Anterior cingulate cortex (tissue), 58 donors: ENCODE measurements at places on chromosomes 4 and X.
A peak's percentile ranks its signal among the peaks of the same experiment; 100 is the strongest.

GRCh38 chr4:166460769-166461550 lies 587.9 kb downstream of the TLL1 start:
- DNase-seq = no peak

DNA sequence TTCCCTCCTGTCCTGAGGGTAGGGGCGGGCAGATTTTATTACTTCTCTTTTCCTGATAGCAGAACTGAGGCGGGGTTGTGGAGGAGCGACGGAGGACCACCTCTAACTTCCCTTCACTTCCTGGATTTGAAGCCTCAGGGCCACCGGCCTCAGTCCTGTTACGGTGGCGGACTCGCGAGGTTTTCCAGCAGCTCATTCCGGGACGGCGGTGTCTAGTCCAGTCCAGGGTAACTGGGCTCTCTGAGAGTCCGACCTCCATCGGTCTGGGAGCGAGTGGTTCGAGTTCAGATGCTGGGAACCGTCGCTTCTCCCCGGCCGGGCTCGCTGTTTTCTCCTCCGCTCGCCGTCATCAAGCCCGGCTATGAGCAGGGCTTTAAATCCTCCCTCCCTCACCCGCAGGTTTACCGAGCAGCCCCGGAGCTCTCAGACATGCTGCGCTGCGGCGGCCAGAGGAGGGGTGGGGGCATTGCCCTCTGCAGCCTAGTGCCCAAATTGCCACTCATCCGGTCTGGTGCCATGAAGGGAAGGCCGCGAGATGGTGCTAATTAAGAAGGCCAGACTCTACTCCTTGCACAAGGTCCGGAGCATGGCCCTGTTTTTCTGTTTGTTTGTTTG lies 23.3 kb downstream of the HAND2 start:
- no peak for DNase-seq

DNA sequence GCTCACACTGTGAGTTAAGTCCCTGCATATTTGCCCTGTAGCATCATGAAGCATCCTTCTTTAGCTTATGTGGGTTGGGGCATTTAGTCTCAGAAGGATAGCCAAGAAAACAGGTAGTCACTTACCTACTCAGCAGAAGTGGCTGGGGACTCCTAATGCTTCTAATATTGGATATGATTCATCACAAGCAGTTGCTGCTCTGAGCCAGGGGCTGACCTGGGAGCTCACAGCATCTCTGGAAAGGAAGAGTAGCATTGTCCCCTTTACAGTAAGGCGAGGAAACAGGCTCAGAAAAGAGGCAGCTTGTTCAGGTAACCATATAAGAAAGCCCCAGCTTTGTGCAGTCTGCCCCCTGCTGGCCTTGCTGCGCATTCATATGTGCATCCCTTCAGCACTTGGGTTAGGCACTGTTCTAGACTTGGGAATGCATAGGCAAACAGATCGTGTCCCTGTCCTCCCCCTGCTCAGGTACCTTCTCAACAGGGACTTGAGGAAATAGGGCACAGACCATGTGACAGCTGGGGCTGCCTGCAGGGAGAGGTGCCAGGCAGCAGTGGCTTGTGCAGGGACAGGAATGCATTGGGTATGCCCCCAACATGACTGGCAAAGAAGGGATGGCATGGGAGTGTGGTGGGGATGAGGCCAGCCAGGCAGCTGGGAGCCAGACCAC lies 35.7 kb upstream of the TBC1D14 start:
- peak; percentile 46 for DNase-seq

DNA sequence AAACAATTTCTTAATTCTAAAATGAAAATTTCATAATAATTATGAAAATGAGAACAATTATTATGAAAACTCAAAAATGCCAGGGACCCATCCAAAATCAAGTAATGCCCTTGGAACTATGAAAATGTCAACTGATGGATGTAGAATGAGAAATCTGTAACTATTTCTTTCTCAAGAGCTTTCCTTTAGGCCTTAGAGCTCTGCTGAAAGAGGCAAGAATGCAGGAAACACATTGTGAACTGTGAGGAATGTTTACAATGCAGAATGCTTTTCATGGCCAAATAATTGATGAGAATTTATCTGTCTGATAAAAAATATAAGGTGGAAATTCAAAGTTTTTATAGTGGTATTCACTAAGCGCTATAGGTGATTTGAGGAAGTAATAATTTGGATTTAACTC lies 207.1 kb upstream of the PCDH18 start:
- DNase-seq = no peak
